ENCODE measurements at places on chromosomes 13 and 19.

DNA sequence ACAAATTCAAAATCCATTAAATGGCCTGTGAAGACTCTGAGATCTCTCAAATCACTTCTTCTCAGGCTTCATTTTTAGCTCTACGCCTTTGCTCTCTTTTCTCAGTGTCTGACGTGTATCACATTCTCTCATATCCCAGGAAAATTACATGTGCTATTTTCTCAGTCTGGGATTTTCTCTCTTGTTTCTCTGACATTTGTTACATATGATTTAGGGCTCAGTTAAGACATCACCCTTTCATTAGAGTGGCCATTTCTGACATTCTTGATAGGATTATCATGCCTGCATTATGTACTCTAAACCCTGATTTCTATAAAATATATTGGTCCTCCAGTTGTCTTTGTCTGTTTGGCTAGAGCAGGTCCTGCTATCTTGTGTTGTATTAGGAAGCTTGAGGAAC lies 136.6 kb downstream of the GPC5 start:
- no peak for DNase-seq

DNA sequence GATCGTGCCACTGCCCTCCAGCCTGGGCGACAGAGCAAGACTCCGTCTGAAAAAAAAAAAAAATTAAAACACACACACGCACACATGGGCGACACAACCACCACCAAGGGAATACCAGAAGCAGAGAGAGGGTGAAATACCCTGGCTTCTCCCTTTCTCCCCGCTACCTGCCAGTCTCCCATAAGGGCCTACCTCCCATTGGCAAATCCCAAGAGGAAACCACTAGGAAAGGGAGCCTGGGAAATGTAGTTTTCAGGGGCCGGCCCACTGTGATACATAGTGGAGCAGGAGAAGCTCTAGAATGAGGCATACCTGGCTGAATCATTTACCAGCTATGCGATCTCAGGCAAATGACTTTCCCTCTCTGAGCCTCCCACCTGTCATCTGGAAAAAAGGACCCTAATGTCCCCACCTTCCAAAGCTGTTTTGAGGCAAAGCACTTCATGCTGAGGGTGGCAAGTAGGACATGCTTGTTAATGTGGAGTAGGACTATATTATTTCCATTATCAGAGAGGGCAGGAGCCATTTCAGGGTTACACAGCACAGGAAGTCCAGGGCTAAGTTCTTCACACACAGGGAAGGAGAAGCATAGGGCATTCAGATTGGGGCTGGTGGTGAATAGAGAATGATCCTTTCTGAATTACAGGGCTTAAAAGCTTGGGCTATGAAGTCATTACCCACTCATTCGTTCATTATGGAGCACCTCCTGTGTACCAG lies 14.3 kb upstream of the HNRNPUL1 start:
- DNase-seq: no peak

- no peak for DNase-seq
Observed at GRCh38 chr13:60035874-60036273, 127.9 kb downstream of the DIAPH3 start.

DNA sequence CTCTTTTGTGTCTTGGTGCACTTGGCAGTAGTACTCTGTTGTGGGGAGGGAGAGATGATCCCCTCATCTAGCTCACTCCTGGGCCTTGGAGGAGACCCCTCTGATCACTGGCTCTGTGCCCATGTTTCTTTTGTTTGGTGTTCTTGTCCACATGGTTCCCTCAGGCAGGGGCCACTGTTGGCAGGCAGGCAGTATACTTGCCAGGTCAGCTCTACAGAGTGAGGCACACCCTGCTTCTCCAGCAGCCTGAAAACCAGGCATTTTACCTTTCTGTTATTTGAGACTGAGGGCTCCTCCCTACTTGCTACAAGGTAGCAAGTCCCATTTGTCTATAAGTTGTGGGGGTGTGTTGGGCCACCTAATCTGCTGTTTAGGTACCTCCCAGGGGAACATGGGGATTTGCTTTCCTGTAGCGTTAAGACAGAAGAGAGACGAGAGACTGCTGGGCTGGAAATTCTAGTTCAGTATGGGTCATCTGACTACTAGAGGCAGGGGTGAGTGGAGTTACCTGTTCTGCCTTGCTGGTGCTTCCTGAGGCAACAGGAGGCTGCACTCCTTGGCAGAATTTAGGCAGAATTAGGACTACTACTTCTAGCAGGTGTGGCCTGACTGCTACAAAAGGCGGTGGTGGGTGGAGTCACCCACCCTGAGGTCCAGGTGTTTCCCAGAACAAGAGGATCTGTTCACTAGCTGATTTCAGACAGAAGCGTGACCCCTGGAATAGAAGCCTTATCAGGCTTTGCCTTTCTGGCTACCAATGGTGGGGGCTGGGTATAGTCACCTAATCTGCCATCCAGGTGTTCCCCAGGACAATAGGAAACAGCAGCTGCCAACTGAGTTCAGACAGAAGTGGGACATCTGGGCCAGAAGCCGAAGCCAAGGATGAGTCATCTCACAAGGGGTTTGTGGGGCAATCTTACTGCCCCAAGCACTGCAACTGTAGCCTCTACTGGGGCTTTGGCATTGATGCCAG lies 843.0 kb upstream of the ATXN8OS start:
- no peak for DNase-seq
